ENCODE measurements at places on chromosomes 11 and 22.

- no peak for DNase-seq
These were observed 41.6 kb downstream of the ACER3 start for GRCh38 chr11:76902121-76903014.

DNA sequence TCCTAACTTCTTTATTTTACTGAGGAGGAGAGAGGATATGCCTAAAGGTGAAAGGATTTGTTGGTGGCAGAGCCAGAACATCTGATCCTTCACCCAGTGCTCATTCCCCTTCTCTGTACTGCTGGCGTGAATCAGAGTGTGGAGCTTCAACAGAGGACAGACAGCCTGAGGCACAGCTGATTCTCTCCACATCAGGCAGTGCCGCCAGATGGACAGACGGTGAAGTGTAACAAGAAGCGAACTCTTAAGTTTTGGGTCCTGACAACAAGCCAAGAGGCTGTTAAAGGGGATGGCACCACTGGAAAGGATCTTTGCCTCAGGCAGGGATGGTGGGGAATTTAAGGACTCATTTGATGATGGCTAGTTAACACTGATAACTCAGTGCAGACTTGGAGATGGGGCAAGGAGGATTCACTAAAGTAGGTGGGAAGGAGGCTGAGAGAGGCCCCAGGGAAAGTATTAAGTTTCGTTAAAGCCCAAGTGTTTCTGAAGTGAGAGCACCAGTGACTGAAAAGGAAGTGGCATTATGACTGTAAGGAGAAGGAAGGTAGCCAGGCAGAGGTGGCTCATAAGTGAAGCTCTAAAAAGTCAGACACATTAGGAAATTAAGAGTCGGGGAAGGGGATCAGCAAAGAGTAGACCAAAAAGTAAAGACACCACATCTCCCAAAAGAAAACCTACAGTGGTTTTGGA lies 81.3 kb downstream of the CLPB start:
- DNase-seq: peak; percentile 74

DNA sequence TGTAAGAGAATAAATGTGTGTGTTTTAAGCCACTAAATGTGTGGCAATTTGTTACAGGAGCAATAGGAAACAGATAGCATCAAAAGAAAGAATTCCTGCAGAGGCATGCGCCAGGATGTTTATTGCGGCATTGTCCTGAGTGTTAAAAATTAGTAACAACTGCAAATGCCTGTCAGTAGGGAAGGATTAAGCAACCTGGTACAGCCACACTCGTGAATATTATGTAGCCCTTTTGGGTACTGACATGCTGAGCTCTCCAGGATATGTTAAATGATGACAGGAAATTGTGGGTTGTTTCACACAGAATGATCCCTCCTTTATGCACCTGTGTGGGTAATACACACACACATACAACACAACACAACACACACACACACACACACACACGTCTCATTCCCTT lies 69.7 kb upstream of the MYOD1 start:
- DNase-seq: no peak

GRCh38 chr11:8111636-8112035 lies 30.6 kb downstream of the TUB start:
- peak; percentile 16 for DNase-seq

GRCh38 chr11:32015427-32015826 lies 75.4 kb upstream of the RCN1 start:
- DNase-seq: no peak

DNA sequence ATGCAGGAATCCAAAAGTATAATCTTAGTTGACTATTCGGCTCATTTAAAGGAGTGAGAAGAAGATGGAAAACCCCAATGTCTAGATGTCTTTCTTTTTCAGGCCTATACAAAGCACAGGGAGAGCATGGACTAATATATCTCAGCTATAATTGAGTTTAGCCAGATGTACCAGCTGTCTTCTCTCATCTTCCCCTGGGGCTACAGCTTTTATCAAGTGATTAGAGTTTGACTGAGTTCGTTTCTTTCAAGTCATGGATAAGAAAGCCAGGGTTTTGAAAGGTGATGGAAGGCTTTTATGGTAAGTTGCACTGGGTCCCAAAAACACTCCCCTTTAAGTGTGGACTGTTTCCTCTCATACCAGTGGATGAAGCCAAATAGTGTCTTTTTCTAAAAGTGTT lies 1172.8 kb upstream of the TENM4 start:
- DNase-seq: no peak

DNA sequence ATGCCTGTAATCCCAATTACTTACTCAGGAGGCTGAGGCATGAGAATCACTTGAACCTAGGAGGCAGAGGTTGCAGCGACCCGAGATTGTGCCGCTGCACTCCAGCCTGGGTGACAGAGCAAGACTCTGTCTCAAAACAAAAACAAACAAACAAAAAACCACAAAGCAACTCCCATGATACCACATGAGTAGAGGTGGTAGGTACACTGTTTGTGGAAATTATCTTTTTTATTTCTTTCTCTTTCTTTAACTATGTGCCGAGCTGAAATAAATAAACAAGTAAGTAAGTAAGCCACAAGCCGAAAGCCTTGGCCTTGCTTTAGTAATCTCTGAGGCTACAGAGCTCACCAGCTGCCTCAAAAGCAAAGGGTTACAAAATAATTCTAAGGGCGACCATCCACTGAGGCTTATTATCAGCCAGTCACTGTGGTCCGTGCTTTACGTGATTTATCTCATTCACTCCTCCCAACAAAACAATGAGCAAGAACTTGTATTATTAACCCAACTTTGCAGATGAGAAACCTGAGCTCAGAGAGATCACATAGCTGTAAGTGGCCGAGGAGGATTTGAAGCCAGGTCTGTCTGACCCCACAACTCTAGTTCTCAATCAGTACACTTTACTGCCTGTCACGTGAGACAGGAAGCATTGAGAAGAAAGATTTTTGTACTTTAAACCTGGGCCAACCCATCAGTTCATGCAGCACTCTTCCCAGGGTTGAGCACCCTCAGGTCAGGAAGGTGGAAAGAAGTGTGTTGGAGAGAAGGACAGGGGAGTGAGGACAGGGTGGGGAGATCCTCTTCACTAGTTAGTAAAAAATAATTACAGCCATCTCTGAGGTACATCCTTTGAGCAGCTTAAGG lies 69.8 kb upstream of the MTMR2 start:
- no peak for DNase-seq

DNA sequence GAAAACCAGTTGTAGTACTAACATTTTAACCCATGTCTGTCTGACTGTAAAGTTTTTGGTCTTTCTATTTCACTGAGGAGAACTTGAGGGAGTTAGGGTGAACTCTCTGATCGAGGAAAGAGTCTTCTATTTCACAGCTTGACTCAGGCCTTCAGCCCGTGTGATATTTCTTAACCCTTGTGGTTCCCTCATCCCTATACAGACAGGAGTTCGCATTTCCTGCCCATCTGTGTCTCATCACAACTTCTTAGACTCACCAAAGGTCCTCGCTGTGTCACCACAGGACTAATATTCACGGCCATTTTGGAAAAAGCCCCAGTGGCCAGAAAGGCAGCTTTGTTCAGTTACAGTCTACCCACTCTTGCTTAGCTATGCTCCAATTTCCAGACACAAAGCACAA lies 172.8 kb downstream of the FAM181B start:
- DNase-seq: no peak

DNA sequence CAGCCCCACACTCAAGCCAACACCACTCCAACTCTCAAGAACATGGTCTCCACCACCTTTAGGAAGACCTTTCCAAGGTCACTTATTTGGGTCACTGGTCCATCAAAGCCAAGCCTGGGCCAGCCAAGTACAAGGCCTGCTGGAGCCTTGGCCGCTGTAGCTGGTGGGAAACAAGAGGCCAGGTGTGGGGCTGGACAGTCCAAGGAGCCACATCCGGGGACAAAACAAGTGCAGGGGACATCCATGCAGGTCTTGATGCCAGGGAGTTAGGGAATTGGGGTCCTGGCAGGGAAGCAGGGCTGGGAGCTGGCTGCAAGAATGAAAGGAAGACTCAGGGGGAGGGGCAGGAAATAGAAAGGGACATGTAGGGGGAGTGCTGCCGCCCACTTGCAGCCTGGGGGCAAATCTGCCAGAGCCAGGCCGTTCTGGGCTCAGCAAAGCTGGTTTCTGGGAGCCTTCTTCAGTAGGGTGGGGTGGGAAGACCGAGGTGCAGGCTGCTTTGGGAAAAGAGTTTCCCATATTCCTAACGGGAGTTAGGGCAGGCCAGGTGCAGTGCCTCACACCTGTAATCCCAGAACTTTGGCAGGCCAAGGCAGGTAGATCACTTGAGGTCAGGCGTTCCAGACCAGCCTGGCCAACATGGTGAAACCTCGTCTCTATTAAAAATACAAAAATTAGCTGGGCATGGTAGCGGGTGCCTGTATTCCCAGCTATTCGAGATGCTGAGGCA lies 69.5 kb upstream of the ATXN10 start:
- no peak for DNase-seq

GRCh38 chr11:88695689-88696414 lies 358.3 kb upstream of the CTSC start:
- no peak for DNase-seq

DNA sequence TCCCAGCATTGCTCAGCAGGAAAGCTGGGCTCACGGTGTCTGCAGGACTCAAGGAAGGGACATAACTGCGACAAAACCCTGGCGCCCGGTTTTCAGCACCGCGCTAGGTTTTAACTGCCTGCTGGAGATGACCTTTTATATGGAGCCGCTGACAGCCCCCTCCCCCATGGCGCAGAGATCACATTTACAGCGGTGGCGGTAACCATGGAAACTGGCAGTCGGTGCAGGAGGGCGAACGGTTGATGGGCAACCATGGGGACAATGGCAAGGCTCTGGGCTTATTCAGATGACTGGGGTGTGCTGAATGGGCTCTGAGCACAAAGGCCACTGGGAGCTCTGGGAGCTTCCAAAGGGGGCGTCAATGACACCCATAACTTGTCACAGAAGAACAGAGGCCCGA lies 37.2 kb downstream of the CELSR1 start:
- no peak for DNase-seq

DNA sequence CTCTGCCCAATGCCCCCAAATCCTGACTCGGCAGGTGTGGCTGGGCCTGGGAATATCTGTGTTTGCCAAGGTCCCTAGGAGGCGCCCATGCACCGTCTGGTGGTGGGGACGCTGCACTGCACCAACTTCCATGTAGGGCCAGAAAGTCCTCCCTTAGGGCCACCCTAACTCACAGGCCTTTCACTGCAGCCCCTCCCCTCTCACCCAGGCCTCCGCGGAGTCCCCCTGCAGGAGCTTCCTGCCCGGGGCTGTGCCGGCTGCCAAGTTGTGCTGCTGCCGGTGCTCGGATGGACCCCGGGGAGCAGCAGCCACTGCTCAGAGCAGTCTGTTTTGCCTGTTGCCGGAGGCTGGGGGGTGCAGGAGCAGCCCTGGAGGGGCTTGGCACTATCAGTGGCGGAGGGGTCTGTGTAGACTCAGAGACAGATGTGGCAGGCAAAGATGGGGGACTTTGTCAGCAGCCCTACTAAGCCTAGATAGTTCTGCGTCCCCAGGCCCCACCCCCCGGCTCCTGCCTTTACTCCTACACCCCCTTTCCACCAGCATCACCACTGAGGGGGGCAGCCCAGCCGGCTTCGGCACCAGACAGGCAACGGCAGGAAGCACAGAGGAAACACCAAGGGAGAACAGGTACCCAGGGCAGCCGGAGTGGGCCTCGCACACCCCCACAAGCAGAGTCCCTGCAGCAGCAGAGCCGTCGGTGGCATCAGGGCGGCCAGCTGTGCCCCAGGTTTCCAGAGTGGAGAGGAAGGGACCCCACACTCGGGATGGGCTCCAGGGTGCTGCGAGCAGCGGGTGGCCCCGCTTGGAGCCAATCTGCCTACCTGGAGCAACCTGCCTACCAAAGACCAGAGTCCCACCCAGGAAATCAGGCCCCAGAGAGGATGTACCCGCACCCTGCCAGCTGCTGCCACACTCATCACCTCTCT lies 124.3 kb downstream of the TRIM29 start:
- DNase-seq: peak; percentile 32

- no peak for DNase-seq
These were observed 318.6 kb upstream of the B3GAT1 start for GRCh38 chr11:134730561-134731212.

- DNase-seq: no peak
These were observed 9.5 kb upstream of the CBX6 start for GRCh38 chr22:38881464-38881871.

DNA sequence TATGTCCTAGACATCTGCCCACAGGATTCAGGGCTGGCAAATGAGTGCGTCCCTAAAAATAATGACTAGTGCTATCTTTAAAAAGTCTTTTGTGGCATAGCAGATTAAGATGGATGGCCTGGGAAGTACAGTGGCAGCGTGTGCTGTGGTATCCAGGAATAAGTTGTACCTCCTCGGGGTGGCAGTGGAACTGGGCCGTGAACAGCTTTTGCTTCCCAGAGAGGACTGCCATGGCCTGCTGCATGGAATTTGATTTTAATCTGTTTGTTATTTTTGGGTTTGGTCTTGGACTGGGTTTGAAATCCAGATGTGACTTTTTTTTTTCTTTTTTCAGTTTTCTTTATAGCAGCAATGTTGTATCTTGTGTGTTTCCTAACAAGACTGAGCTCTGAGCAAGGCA lies 71.3 kb upstream of the PARVG start:
- no peak for DNase-seq

DNA sequence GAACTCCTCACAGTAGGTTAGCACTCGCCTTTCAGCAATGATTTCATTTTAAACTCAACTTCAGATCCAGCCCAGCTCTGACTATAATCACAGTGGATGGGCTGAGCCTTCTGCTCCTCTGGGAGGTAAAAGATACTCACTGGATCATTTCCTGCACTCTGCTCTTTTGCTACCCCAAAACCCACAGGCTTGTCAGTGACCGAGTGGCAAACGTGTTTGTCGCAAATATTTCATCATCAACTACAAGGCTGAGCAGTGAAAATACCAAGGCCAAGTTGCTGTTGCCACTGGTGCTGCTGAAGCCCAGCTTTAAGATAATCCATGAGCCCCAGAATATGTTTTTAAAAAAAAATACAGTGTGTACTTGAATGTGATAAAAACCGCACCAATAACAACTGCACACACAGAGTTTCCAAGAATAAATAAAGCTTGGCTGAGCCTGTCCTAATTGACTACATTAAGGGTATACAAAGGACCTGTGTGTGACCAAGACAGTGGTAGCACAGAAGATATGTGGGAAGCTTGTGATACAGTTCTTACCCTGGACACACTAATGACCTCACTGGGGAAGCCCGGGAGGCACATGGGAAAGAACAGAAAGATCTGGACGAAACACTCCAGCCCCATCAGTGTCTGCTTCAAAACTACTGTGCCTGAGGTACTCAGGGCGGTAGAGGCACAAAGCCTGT lies 41.3 kb downstream of the ABTB2 start:
- no peak for DNase-seq

DNA sequence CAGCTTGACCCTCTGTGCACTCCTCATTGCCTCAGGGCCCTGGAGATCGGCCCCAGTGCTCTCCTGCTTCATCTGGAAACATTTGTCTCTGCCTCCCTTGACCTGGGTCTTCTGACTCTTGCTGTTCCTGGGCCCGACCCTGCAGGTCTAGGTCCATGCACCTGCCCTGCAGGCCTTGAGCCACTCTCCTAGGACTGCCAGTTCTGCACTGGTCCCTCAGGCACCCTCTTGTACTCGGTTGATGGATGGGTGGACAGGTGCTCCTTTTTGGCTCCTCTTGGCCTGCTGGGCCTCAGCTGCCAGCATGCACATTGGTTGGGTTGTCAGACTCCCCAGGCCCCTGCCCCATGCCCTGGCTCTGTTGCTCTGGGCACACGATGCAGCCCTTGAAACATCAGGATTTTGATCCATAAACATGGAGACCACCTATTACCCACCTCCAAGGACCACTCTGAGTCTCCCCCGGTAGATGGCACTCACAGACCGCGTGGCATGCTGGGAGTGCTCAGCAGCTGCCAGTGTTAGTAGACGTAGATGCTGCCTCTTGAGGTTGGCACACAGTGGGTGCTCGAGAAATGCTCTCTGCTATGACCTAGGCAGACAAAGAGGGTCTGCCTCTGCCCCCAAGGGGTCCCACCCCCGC lies 20.2 kb upstream of the ACR start:
- no peak for DNase-seq
